Fibroblast of lung (primary cell): ENCODE measurements at places on chromosomes 4 and X.
A peak's percentile ranks its signal among the peaks of the same experiment; 100 is the strongest.

DNA sequence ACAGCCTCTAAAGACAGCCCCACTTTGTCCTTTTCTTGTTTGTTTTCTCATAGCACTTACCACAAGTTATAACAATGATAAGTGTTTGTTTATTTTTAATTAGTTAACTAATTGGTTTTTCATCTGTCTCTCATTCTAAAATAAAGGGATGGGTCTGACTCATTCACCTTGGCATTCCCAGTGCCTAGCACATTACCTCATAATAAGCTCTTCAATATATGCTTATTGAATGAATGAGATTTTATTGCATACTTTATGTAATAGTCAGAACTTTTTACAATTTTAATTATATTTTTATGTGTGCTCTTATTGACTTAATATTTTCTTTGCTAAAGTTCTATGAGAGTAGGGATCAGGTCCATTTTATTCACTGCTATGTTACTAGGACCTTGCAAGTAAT lies 22.8 kb upstream of the PRKG2 start:
- DNase-seq = no peak

DNA sequence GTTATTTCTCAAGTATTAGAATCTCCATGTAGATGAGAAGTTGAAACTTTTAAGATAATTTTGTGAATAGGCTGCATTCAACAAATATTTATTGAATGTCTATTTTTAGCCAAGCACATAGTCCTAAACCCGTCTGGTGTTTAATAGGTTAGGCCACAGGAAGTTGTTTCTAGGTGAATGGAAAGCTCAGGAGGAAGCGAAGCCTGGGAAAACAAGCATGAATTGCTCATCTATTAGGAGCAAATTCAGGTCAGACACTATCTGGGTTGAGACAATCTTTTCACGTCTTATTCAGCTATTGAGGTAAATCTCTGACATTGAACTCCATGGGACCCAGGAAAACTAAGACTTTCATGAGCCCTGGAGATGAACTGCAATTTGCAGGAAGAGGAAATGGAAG lies 43.1 kb upstream of the FREM3 start:
- no peak for DNase-seq

DNA sequence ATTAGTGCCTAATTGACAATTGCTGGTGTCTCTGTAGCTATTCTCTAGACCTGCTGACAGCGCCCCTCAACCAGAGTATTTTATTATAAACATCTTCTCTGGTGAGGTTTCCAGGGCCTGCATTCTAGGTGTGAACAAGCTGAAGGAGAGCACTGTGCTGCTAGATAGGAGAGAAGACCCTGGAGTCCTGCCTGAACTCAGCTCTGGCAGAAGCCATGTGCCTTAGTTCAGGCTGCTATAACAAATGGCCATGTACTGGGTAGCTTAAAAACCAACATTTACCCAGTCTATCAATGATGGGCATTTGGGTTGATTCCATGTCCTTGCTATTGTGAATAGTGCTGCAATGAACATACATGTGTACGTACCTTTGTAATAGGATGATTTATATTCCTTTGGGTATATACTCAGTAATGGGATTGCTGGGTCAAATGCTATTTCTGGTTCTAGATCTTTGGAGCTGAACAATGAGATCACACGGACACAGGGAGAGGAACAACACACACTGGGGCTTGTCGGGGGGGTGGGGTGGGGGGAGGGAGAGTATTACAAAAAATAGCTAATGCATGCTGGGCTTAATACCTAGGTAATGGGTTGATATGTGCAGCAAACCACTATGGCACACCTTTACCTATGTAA lies 185.5 kb upstream of the CPEB2 start:
- DNase-seq = no peak

DNA sequence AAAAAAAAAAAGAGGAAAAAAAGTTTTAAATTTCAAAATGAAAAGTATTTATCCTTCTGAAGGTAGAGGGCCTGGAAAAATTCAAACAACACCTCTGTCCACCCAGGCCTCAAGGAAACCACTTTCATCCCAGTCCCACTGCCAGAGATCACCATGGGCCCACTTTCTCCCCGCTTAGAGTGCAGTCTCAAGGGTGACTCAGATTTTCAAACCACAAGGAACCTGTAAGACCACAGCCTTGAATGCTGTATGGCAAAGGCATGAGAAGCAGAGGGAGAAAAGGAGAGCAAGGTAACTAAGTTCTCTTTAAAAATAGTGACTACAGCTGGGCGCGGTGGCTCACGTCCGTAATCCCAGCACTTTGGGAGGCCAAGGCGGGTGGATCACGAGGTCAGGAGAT lies 87.9 kb upstream of the PACRGL start:
- DNase-seq = peak; percentile 86

GRCh38 chr4:105666693-105667092 lies 41.8 kb downstream of the INTS12 start:
- peak; percentile 78 for DNase-seq

DNA sequence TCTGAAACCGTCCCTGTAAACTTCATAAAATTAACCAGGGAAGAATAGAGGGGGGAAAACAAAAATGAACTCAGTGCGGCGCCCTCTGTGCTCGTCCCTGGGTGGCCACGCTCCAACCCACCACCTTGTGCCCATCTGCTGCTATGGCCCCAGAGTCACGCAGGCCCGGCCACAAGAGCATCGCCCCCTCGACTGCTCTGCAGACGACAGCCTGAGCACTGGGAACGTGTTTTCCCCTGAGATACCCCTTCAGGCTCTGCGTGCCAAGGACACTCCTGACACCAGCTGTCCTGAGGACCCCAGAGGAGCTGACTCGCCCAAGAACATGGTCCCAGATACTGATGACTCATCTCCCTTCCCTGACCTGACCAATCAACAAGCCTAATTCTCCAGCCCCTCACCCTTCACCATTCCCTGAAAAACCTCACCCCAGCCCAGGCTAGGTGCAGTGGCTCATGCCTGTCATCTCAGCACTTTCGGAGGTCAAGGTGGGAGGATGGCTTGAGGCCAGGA lies 64.1 kb upstream of the GPR78 start:
- no peak for DNase-seq

GRCh38 chr4:1362521-1362920 lies 15.5 kb downstream of the UVSSA start:
- no peak for DNase-seq

GRCh38 chr4:85955620-85956292 lies 404.1 kb downstream of the MAPK10 start:
- no peak for DNase-seq

GRCh38 chr4:37383579-37384229 lies 139.2 kb downstream of the NWD2 start:
- peak; percentile 6 for DNase-seq

- no peak for DNase-seq
These were observed 148.1 kb upstream of the FAM9B start for GRCh38 chrX:9182041-9182440.

DNA sequence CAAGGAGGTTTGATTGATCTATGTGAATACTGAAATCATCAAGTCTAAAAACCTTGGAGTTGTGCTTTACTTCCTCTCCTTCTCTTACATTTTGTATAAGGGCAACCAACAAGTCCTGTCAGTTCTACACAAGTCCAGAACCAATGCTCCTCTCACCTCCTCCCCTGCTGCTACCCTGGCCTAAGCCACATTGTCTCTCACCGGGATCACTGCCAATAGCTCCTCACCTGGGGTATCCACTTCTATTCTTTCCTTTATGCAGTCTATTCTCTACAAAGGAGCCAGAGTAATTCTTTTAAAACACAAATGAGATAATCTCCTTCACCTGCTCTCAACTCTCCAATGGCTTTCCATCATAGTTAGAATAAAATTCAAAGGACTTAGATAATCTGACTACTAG lies 13.3 kb upstream of the ARHGEF6 start:
- no peak for DNase-seq

- peak; percentile 52 for DNase-seq
These were observed 33.2 kb upstream of the OCIAD2 start for GRCh38 chr4:48939785-48940184.

- no peak for DNase-seq
These were observed 38.3 kb upstream of the MAPK10 start for GRCh38 chr4:86398187-86398586.

- DNase-seq = no peak
These were observed 560.3 kb upstream of the SMIM31 start for GRCh38 chr4:164193676-164194075.

- DNase-seq = peak; percentile 67
These were observed 294.5 kb downstream of the PDGFC start for GRCh38 chr4:156677131-156677531.

- no peak for DNase-seq
These were observed 1.0 kb downstream of the TBCK start for GRCh38 chr4:106314960-106315359.

DNA sequence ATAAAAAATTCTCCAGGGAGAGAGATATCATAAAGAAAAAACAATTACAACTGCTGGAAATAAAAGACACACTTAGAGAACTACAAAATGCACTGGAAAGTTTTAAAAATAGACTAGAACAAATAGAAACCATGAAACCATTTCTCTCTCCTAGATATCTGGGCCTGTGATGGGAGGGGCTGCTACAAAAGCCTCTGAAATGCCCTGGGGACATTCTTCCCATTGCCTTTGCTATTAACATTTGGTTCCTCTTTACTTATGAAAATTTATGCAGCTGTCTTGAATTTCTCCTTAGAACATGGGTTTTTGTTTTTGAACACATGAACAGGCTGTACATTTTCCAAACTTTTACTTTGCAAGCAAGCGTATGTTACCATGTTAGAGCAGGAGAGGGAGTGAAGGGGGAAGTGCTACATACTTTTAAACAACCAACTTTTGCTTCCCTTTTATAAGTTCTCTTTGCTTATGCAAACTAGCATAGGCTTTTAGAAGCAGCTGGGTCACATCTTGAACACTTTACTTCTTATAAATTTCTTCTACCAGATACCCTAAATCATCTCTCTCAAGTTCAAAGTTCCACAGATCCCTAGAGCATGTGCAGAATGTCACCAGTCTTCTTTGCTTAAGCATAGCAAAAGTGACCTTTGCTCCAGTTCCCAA lies 47.9 kb upstream of the PACRGL start:
- DNase-seq = peak; percentile 40

GRCh38 chr4:81472281-81473182 lies 825 bp upstream of the RASGEF1B start:
- no peak for DNase-seq

DNA sequence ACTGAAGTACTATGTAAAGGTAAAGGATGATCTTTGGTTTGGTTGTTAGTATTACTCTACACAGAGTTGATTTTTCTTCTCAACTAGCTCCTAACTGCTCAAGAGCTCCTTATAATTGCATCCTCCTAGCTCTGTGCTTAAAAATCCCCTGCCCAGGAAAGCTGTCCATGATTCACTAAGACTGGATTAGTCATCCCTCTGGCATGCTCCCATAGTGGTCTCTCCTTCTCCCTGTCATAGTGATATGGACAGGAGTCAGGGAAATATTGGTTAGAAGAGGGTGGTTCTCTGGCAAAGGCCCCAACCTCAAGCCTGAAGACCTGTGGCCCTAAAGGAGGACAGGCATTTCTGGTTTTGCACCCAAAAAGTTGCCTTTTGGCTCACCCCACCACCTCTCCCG lies 242.3 kb upstream of the KCNIP4 start:
- peak; percentile 72 for DNase-seq

- peak; percentile 93 for DNase-seq
These were observed 80.8 kb upstream of the MAB21L2 start for GRCh38 chr4:150501009-150501727.

GRCh38 chr4:64503416-64503815 lies 94.2 kb upstream of the TECRL start:
- DNase-seq = no peak

DNA sequence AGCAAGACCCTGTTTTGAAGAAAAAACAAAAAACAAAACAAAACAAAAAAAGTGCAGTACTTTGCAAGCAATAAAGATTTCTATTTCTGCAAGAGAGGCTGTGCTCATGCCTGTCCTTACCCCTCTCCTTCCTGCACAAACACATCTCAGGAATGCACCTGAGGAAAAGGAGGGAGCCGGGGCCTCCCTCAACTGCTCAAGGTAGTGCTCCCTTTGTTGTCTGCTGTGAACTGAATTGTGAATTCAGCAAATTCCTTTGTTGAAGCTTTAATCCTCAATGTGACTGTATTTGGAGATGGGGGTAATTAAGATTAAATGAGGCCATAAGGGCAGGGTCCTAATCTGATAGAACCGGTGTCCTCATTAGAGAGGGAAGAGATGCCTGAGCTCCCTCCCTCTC lies 13.9 kb downstream of the FTSJ1 start:
- DNase-seq = no peak

GRCh38 chrX:16931371-16931770 lies 15.1 kb upstream of the REPS2 start:
- no peak for DNase-seq

DNA sequence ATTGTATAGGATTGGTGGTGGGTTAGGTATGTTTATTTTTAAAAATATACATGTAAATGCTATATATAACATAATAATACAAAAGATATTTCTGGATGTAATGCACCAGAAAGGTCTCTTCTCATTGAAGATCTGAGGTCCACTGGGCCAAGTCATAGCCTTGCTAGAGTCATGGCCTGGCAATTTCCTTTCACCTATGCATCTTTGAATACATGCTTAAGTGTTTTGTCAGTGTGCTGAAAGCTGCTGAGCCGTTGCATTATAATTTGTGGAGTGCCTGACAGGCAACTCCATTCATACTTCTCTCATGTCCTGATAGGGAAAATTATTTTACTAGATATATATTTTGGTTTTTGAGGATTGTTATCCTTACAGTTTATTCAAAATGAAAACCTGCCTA lies 410.2 kb upstream of the CT83 start:
- no peak for DNase-seq

DNA sequence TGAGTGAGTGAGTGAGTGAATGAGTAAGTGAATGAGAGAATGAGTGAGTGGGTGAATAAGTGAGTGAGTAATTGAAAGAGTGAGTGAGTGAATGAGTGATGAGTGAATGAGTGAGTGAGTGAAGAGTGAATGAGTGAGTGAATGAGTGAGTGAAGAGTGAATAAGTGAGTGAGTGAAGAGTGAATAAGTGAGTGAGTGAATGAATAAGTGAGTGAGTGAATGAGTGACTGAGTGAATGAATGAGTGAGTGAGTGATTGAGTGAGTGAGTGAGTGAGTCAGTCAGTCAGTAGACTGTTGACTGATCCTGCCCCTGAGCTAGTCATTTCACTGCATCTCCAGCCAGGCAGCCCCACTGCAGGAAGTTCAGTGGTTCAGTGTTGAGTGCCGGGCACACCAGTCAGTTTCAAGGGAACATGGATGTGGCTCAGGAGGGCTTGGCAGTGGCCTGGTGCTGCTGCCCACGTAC lies 228.4 kb upstream of the PSAPL1 start:
- no peak for DNase-seq

DNA sequence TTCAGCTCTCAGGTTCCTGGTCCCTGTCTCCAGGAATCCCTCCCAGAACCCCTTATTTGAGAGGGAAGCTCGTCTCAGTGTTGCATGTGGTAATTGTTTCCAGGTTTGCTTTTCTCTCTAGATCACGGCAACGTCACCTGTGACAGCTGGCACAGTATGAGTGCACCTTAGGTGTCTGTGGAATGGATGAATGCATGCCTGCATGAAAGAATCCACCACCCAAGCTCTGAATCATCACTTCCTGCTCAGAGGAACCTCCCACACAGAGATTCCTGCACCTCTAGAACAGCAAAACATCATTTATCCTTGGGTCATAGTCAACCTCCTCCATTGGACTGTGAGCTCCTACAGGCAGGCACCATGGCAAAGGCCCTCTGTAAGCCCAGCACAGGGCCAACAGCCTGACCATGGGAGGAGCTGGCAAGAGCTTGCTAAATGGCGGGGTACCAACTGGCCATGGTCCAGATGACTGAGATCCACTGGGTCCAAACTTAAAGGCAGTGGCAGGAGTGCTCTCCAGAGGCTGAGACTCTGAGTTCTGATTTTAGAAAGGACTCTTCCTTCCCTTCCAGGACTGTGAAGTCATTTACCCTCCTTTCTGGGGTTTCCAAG lies 116.2 kb downstream of the SLC2A9 start:
- DNase-seq = peak; percentile 16

GRCh38 chrX:24515447-24515846 lies 50.4 kb downstream of the PDK3 start:
- DNase-seq = peak; percentile 14
